Muscle of arm (tissue), 14 donors: ENCODE measurements at places on chromosomes 5 and 9. TPM values are rescaled to one million over a fixed set of nuclear protein-coding genes. Genes with fewer than 3 reads are reported as not detected.

The C6 gene
- polyA plus RNA-seq = not detected

The CARD19 gene
- polyA plus RNA-seq = 34.8 TPM

The PCDH1 gene
- polyA plus RNA-seq = 14.8 TPM

The ROR2 gene
- polyA plus RNA-seq = 2.6 TPM

The PCDHB5 gene
- polyA plus RNA-seq = 4.4 TPM

The SLCO6A1 gene
- 0.80 TPM for polyA plus RNA-seq

The BAAT gene
- polyA plus RNA-seq = not detected

The IL5 gene
- not detected for polyA plus RNA-seq

The PDCD1LG2 gene
- 1.4 TPM for polyA plus RNA-seq

The SLCO4C1 gene
- polyA plus RNA-seq = 3.1 TPM

The BRD9 gene
- 35.4 TPM for polyA plus RNA-seq

The TUSC1 gene
- 11.2 TPM for polyA plus RNA-seq

The NUTM2F gene
- not detected for polyA plus RNA-seq

The PRRX2 gene
- 2.9 TPM for polyA plus RNA-seq

The HCN1 gene
- not detected for polyA plus RNA-seq

The FAM221B gene
- 0.11 TPM for polyA plus RNA-seq

- no peak for DNase-seq
Observed at GRCh38 chr9:133137451-133138231, 16.6 kb upstream of the RALGDS start.

GRCh38 chr5:65191554-65192135 lies 290.1 kb downstream of the ADAMTS6 start:
- DNase-seq = no peak

GRCh38 chr9:126536841-126537465 lies 76.8 kb upstream of the LMX1B start:
- no peak for DNase-seq

GRCh38 chr5:103397739-103398581 lies 139.4 kb downstream of the MACIR start:
- DNase-seq = no peak

- no peak for DNase-seq
Observed at GRCh38 chr9:135394131-135394530, 85.5 kb upstream of the PPP1R26 start.

- no peak for DNase-seq
Observed at GRCh38 chr5:113663879-113664541, 150.5 kb downstream of the YTHDC2 start.

DNA sequence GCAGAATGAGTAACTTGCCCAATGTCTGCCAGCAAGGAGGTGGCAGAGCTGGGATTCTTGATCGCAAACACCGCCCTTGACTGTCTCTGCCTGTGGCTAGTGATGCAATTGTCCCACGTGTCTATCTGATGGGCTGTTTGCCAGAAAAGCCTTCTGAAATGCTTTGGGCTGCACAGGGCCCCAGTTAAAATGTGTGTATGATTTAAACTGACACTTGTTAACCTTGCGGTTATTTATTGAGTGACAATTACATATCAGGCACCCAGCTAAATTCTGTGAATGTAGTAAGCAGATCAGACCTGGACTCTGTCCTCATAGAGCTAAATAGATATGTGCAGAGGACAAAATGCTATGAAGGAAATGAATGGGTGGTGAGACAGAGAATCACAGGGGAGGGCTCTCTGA lies 11.6 kb upstream of the IL12B start:
- peak; percentile 23 for DNase-seq

DNA sequence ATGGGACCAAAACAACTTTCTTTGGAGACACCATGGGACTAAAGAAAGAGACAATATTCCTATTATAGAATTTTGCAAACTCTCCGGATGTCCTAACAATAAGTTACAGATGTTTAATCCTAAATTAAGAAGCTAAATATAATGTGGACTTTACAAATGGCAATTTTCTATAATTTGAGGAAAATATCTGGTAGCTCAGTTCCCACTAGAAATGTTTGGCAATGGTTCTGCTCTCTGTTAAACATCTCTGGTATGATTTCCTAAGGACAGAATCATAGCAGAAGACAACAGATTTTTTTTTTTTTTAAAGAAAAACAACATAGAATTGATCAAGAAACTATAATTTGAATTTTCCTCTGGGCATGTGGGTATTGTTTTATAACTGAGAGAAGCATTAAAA lies 232.8 kb downstream of the ENC1 start:
- peak; percentile 52 for DNase-seq

DNA sequence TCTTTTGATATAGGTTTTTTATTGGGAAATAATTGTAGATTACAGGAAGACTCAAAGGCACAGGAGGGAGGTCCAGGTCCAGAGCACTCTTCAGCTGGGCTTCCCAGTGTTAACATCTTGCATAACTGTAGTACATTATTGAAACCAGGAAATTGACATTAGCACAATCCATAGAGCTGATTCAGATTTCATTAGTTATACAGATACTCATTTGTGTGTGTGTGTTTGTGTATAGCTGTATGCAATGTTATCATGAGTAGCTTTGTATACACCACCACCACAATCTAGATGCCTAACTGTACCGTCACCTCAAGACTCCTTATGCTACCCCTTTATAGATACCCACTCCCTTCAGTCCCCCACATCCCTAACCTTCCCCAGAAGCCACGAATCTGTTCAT lies 47.9 kb downstream of the SLC36A1 start:
- DNase-seq = no peak

DNA sequence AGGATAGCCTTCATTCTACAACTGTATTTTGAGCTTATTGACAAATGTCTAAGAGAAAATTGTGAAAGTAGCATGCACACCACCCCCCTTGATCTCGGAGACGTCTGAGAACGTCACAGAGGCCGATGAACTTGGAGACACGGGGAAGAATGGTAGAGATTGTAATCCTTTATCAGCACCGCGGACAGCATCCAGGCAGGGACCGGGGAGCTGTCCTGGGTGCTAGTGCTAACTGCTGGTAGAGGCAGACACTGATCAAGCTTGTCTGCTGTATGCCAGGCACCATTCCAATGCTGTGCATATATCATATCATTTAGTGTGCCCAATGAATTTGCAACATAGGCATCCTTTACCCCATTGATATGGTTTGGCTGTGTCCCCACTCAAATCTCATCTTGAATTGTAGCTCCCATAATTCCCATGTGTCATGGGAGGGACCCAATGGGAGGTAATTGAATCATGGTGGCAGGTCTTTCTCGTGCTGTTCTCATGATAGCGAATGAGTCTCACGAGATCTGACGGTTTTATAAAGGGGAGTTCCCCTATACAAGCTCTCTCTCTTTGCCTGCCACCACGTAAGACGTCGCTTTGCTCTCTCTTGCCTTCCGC lies 98.8 kb downstream of the LHX2 start:
- peak; percentile 83 for DNase-seq

GRCh38 chr9:77475641-77476473 lies 172.3 kb downstream of the GNA14 start:
- DNase-seq = no peak

DNA sequence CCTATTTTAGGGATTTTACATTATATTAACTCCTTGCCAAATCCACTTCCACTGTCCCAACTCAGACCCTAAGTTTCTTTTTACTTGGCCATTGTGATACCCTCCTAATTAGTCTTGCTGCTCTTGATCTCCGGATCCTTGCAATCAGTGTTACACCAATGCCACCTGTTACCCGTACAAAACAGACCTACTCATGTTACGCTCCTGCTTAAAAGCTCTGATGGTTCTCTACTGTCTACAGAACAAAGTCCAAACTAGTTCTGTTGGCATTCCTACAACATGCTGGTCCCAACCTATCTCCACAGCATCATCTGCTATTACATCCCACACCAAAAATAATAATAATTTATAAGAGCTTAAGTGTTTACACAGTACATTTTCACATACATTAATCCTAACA lies 9.8 kb downstream of the ECPAS start:
- no peak for DNase-seq

- DNase-seq = no peak
Observed at GRCh38 chr5:157057459-157058370, 1.2 kb downstream of the HAVCR1 start.

- DNase-seq = no peak
Observed at GRCh38 chr9:100221538-100221937, 122.5 kb downstream of the INVS start.

DNA sequence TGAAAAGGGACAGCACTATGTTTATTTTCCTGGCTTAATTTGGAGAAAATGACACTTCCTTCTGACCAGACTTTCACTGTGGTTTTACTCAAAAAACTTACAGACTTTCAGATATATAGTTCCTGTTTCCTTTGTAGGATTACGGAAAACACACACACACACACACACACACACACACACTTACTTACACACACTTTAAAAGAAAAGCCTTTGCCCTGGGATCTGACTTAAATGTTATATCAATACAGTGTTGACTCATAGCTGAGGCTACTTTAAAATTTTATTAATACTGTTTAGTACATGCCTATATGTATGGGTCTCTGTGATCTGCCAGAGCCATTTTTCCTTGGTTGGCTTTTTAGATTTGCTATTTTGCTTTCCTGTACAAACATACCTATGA lies 758.3 kb downstream of the DNAH5 start:
- DNase-seq = no peak

- DNase-seq = no peak
Observed at GRCh38 chr5:67416133-67416937, 219.7 kb upstream of the CD180 start.

GRCh38 chr5:122844910-122845228 lies 544 bp upstream of the SNX24 start:
- DNase-seq = no peak

DNA sequence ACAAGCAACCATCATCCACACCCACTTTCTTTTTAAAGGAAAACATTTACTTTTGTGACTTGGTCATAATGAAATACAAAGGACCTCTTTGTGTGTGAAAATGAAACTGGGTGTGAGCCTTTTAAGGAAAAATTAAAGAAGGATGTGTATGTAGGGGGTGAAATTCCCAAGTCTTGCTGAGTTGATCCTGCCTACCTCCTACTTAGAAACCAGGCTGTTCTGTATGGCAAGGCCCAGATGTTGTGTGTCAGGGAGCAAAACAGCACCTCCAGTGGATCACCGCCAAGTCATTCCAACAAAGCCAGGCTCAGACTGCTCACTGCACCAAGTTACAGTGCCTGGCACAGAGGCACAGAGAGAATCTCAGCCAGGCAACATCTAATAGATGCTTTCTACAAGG lies 198.5 kb upstream of the FBN2 start:
- DNase-seq = no peak

- DNase-seq = no peak
Observed at GRCh38 chr5:121968910-121969607, 7.3 kb downstream of the SRFBP1 start.

- DNase-seq = no peak
Observed at GRCh38 chr9:83270116-83270515, 207.2 kb upstream of the RASEF start.

- DNase-seq = peak; percentile 45
Observed at GRCh38 chr5:114360816-114361723, 800 bp upstream of the KCNN2 start.

GRCh38 chr5:61052882-61053281 lies 107.9 kb downstream of the NDUFAF2 start:
- DNase-seq = no peak

- peak; percentile 86 for DNase-seq
Observed at GRCh38 chr5:157511651-157512644, 51.9 kb downstream of the NIPAL4 start.

- no peak for DNase-seq
Observed at GRCh38 chr9:107727086-107727780, 237.7 kb upstream of the KLF4 start.

- DNase-seq = no peak
Observed at GRCh38 chr5:124825250-124825982, 79.0 kb upstream of the ZNF608 start.

- DNase-seq = no peak
Observed at GRCh38 chr5:93359296-93359959, 221.6 kb downstream of the NR2F1-AS1 start.

DNA sequence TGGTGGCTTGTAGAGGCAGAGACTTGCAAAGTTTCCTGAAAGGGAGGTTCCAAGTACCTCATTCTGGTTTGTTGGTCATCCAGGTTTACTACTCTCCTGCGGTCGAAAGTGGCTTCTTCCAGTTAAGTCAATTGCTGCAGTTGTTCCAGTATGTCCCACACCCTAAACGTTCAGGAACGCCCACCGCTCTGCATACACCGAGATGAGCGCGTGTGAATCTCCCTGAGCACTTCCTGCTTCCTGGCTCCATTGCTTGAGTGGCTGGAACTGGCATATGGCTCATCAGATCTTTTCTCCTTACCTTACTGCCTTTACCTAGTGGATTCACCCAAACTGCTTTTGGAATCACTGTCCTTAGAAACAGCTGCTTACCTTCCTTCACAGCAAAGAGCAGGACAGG lies 59.1 kb upstream of the GLIS3 start:
- no peak for DNase-seq

- no peak for DNase-seq
Observed at GRCh38 chr9:126154182-126154827, 172.3 kb upstream of the MVB12B start.

DNA sequence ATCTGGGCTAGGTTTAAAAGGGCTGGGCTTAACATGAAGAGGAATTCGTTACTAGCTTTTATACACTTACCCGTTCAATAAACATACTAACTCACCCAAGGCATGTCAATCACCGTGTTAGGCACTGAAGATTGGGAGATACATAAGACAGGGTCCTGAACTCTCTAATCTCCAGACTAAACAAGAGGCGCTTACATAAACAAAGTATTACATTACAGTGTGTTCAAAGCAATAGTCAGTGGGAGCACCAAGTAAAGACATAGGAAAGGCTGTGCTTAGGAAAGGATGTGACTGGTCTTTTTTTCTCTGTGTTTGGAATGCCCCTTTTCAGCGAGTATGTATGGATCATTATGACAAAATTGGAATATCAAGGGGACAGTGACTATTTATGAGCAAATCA lies 203.6 kb upstream of the ADRA1B start:
- no peak for DNase-seq

GRCh38 chr5:14109771-14110170 lies 33.4 kb upstream of the TRIO start:
- DNase-seq = no peak

- peak; percentile 71 for DNase-seq
Observed at GRCh38 chr9:109349421-109349846, 28.6 kb upstream of the EPB41L4B start.

- no peak for DNase-seq
Observed at GRCh38 chr5:108102463-108102862, 279.4 kb downstream of the FBXL17 start.

DNA sequence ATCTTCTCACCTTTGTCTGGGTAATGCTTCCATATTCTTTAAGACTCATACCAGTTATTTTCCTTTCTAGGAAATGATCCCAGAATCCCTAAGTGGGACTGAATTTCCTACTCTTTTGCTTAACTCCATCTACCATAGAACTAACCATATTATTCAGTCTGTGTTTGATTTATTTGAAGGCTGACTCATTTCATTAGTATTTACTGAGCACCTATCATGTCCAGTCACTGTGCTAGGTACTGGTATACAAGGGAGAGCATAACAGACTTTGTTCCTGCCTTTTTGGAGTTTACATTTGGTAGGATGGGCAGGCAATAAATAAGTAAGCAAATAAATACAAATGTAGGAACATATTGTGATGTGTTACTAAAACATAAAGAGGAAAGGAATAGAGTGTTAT lies 4.3 kb downstream of the NPR2 start:
- DNase-seq = no peak
